ENCODE measurements at places on chromosomes 7 and 10.

GRCh38 chr7:121489440-121489839 lies 93.3 kb upstream of the FAM3C start:
- DNase-seq, result no peak
- no peaks in the 10 kb centered on the region for H3K36me3 ChIP-seq
- no peaks in the 10 kb centered on the region for H3K4me1 ChIP-seq

GRCh38 chr10:34941471-34942357 lies 126.6 kb upstream of the PARD3 start:
- no peak overlapping the region for H3K27ac ChIP-seq
- no peaks in the 10 kb centered on the region for H3K27me3 ChIP-seq
- H3K4me3 ChIP-seq, result no peak overlapping the region
- DNase-seq, result no peak

GRCh38 chr10:113982296-113982695 lies 61.4 kb upstream of the ADRB1 start:
- H3K27ac ChIP-seq, result no peak overlapping the region
- H3K4me1 ChIP-seq, result peaks cover 3% of the 10 kb centered on the region
- H3K4me3 ChIP-seq, result no peak overlapping the region
- H3K36me3 ChIP-seq, result no peaks in the 10 kb centered on the region
- H3K27me3 ChIP-seq, result no peaks in the 10 kb centered on the region
- DNase-seq, result no peak

- H3K4me1 ChIP-seq, result no peaks in the 10 kb centered on the region
- no peaks in the 10 kb centered on the region for H3K36me3 ChIP-seq
- DNase-seq, result no peak
- H3K27me3 ChIP-seq, result no peaks in the 10 kb centered on the region
- H3K27ac ChIP-seq, result no peak overlapping the region
These were observed 17.6 kb downstream of the KNDC1 start for GRCh38 chr10:133177380-133178157.

GRCh38 chr10:19168584-19168983 lies 120.0 kb downstream of the MALRD1 start:
- H3K36me3 ChIP-seq, result no peaks in the 10 kb centered on the region
- H3K27me3 ChIP-seq, result no peaks in the 10 kb centered on the region
- no peak overlapping the region for H3K4me3 ChIP-seq
- DNase-seq, result no peak

All from lung (tissue), 17 donors.